ENCODE measurements at places on chromosomes 1 and 21.
A peak's percentile ranks its signal among the peaks of the same experiment; 100 is the strongest.

- no peak for DNase-seq
These were observed 98.5 kb upstream of the CTTNBP2NL start for GRCh38 chr1:112297536-112297935.

GRCh38 chr1:64033667-64034220, 169.7 kb upstream of the UBE2U start:
- DNase-seq: no peak

DNA sequence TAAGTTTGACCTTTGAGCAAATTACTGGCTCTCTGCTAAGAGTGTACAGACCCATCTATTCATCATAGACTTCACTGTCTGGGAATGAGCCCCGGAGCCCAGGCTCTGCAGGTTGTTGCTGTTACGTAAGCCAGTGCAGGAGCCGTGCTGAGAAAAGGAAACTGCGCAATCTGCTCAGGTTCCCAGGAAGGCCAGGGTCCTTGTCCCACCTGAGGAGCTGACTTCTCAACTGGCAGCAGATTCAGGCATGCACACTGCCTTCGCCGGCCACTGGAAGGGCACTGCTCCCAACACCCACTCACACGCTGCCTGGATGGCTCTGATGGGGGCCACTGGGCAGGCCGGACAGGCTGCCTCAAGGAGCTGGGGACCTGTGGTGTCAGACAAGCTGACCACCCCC, 19.5 kb downstream of the RCAN1 start:
- no peak for DNase-seq

DNA sequence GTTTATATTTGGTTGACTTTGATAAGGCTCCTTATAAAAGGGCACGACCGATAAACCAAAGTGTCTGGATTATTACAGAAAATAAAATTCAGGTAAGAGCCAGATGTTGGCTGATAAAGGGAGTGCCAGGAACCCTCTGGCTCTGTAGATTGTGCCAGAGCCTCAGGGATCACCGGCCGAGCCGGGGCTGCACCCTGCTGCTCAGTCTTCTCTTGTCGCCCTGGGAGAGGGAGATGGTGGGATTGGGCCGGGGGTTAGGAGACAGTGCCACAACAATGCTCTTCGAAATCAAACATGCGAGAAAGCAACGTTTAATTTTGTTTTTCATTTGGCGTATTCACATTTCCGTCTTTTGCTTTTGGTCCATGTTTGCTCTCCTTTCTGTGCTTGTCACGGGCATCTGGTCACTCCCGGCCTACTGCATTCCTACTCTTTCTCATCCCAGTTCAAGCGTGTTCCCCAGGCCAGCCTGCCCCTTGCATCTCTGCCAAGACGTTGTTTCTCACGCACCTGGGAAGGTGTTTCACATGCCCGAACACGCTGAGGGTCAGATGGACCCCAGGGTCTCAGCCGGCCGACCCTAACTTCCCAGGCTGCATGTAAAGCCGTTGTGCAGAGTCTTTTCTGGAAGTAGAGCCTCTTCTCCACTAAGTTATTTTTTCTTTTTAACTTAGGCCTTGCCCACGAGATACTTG, 18.8 kb upstream of the C2CD2 start:
- peak; percentile 56 for DNase-seq

DNA sequence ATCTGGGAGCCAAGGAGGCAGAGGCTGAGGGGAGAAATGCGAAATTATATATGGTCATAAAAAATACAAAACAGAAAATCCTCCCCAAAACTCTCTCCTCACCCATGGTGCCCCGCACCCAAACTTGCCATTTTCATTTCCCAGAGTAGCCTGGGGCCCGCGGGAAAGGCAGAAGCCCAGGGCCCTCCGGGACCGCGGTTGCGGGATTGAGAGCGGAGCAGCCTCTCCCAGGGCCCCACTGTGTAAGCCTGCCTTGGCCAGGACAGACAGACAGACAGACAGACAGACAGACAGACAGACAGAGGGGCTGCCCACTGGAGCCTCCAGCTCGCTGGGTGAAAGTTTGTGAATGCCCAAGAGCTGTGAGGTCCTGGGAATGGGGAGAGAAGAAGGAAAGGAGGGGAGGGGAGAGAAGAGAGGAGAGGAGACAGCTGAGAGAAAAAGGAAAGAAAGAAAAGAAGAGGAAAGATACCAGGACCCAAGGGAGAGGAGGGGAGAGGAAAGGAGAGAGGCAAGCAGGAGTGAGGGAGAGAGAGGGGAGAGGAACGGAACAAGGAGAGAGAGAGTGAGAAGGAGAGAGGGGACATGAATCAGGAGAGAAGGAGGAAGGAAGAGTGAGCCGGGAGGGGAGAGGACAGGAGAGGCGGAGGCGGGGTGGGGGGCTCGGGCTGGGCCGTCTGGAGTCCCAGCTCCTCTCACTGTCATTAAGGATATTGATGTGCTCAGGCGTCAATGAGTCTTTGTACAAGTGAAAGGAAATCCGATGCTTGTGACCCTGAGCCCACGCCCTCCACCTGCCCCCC, 69.3 kb upstream of the CASZ1 start:
- no peak for DNase-seq

GRCh38 chr1:111906816-111907215, 82.7 kb downstream of the KCND3 start:
- DNase-seq: no peak

GRCh38 chr1:151803164-151803563, 2.1 kb downstream of the LINGO4 start:
- no peak for DNase-seq

DNA sequence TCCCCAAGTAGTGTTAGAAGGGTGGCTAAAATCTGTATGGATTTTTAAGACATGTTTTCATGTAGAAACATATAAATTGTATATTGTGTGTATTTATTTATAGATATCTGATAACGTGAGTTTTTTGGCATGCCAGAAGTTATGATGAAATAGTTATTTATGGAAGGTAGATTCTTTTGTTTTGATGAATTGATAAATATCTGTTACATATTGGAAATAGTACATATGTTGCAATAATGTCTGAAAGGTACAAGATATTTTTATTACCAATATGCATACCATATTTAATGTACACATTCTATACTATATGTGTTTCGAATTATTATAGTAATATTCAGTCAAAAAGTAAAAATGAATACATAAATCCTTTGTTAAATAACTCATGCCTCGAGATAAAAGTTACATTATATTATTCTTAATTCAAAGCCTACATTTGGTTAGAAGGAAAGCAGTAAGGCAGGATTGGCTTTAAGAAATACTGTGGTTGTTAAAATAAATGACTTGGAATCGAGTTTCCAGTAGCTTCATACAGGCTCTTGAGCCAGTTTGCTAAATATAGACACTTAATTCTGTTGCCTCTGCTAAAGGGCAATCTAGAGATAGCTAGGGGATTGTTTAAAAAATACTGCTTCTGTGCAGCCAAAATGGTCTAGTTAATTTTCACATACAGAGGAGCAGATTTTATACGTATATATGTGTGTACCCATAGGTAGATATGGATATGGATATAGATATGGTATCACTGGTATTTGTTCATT, 1175.1 kb upstream of the B3GALT2 start:
- DNase-seq: no peak

DNA sequence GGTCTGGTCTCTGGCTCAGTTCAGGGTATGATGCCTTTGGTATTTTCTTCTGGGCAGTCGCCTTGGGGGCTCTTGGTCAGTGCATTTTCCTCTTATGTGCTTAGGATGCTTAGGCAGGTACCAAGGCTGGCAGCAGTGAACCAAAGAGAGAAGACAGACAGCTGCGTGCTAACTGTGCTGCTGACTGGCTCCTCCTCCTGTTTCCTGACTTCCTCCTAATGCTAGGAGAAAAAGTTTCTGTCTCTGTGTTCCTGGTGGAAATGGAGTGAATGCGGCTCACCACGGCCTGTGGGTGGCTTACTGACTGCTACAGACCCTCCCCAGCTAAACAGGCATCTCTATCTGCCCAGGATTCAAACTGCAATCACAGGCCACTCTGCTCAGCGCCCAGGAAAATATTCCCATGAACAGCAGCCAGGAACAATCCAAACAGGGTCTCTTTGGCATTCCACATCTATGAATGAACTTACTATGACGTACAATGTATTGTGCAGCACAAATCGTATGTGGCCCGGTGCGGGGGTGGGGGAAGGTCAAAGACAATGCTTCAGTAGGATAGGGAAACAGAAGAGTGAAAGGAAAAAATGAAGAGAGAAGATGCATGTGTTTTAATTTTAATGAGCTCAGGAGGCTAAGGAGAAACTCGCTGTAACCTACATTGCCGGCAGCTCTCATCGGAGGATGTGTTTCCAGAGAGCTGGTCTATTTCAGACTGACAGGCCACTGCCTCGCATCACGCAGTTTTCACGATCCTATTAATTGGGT, 2.8 kb downstream of the ABCG1 start:
- DNase-seq: no peak

DNA sequence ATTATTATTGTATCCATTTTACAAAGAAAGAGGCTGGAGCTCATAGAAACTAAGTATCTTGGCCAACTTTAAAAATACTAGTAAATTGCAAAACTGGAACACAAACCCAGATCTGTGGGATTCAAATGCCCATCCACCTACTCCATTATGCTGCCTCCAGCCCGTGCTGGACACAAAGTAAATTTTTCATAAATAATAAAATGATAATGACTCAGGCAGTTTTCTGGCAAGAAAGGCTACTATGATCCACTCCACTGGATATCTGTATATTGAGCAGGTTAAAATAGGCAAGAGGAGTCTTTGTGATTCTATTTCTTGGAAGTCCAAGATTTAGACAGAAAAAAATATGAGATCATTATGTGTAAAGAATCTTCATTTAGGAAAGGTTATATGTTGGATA, 138.3 kb upstream of the DUSP10 start:
- no peak for DNase-seq

DNA sequence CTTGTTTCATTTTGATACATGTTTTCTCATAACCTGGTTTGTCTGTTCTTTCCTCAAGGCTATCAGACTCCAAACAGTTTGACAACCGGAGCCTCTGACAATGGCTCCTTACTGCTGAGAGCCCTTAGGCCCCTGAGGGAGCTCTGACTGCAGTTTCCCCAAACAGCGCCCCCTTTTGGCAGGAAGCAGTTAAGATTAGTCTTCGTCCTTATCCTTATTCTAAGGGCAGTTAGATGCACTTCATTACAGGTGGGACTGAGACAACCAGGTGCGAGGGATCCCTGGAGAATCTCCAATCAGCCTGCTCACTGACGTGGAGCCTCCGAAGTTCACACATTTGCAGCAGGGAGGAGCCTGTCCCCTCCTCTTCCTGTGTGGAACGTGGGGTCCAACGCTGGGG, 393.1 kb downstream of the BRINP3 start:
- no peak for DNase-seq

DNA sequence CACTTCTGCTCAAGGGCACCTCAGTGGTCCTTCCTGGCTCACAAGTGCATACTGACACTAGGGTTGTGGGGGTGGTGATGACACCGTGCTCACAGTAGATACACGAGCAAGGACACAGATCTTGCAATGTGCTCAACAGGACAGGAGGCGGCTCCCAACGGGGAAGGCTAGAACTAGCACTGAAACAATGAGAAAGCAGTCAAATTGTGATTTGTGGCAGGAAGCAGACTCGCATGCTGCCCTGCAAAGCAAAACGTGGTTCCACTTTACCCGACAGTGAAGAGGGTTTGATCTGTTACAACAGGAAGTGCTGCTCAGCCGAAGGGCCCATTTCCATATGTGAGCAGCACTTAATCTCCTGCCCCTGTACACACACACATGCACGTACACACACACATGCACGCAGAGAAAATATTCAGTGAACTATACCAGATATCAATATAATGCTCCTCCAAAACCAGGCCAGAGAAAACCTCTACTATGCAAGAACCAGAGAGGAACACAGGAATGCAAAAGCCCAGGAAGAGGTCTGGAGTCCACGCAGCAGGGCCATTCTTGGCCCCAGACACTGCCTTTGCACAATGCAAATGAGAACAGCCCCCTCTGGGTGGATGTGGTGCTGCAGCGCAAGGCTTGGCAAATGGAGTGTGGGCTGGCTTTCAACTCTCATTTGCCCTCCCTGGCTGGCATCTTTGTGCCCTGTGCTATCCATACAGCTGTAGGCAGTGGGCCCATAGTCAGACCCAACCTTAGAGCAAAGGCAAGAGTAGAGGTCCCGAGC, 47.1 kb downstream of the KANK4 start:
- no peak for DNase-seq

GRCh38 chr1:211490821-211491415, 1.0 kb downstream of the RD3 start:
- no peak for DNase-seq

- no peak for DNase-seq
These were observed 4.8 kb upstream of the AMPD1 start for GRCh38 chr1:114700036-114700600.

- DNase-seq: no peak
These were observed 501.8 kb downstream of the LMO4 start for GRCh38 chr1:87830432-87830978.

DNA sequence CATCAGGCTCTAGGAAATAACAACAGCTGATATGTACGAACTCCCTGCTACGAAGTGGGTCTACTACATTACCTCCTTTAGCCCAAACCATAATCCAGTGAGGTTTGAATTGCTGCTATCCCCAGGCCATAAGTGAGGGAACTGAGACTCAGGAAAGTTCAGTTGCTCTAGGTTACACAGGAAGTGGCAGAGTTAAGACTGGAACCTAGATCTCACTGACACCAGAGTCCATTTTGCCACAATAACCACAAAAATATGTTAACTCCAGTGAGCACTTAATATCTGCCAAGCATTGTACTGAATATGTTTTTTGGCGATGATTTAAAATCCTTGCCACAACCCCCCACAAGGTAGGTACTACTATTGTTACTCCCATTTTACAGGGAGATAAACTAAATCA, 8.9 kb upstream of the TADA1 start:
- DNase-seq: no peak

DNA sequence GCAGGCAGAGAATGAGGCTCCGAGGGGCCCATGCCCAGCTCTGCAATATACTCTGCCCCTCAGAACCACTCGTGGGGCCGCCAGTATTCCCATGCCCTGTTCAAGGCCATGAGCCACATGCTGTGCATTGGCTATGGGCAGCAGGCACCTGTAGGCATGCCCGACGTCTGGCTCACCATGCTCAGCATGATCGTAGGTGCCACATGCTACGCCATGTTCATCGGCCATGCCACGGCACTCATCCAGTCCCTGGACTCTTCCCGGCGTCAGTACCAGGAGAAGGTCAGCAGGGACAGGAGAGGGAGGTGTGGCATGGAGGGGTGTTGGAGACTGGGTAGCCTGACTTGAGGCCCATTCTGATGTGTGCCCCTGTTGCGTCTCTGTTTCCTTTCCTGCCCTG, 7.2 kb downstream of the HCN3 start:
- no peak for DNase-seq

- no peak for DNase-seq
These were observed 40.1 kb upstream of the LRRC8D start for GRCh38 chr1:89780721-89781120.

GRCh38 chr21:26769613-26770188, 75.5 kb downstream of the ADAMTS1 start:
- DNase-seq: no peak

- DNase-seq: no peak
These were observed 93.5 kb downstream of the SIK1 start for GRCh38 chr21:43333298-43334062.

GRCh38 chr1:178928976-178929375, 58.1 kb upstream of the ANGPTL1 start:
- DNase-seq: no peak

All from vagina (tissue), 2 donors.